ENCODE measurements at places on chromosomes 2 and 18.
A peak's percentile ranks its signal among the peaks of the same experiment; 100 is the strongest.

DNA sequence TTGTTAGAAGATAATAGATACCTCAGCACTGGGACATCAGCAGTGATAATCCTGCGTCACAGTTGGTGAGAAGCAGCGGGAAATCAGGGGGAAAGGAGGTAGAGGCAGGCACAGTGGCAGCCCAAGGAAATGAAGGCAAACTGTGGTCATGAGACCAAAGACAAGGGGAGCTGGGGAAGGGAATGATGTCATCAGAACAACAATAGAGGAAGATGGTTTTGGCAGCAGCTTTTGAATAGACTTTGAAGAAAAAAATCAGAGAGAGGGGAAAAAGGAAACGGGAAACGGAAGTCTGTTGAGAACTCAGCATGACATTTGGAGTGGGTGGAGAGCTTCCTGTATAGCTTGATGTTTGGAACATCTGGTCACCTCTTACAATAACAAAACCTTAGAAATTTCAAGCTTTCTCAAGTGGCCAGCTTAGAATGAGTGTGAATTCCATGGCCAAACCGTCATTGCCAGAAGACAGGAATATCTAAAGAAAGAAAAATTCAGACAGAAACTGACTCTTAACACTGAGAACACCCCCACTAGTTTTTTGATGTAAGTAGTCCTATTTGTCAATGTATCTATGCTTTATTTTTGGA, 18.4 kb upstream of the YES1 start:
- peak; percentile 48 for DNase-seq

- DNase-seq: no peak
These were observed 25.8 kb downstream of the TCF23 start for GRCh38 chr2:27174638-27175037.

GRCh38 chr2:205771666-205772065, 89.4 kb downstream of the NRP2 start:
- DNase-seq: no peak

DNA sequence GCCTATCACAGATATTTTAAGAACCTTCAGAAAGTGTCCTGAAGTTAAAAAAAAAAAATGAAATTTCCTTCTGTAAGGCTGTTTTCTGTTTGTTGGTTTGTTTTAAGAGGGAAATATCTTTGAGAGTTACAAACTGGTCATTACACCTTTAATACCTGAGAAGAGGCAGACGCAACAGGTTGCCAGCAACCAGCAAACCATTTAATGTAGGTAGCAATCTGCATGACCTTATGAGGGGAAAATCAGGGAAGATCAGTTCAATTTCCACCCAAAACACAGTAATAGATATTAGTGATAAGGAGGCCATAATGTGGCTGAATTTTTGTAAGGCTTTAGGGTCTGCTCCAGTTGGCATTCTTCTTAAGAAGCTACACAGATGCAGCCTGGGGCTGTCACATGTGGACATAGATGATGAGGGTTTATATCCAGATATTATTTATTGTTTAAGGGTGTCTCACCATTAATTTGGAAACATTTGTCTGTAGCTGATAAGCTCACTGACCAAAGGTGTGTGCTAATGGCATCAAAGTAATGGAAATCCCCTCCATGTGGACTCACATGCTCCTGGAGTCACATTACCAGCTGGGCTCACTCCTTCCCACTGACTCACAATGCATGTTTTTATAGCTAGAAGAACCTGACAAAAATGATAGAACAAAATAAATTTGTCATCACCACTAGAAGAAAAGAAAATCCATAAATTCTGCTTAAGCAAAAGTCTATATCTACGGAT, 83.5 kb upstream of the DTNA start:
- DNase-seq: no peak

- no peak for DNase-seq
These were observed 24.1 kb upstream of the TNS1 start for GRCh38 chr2:218026676-218027425.

DNA sequence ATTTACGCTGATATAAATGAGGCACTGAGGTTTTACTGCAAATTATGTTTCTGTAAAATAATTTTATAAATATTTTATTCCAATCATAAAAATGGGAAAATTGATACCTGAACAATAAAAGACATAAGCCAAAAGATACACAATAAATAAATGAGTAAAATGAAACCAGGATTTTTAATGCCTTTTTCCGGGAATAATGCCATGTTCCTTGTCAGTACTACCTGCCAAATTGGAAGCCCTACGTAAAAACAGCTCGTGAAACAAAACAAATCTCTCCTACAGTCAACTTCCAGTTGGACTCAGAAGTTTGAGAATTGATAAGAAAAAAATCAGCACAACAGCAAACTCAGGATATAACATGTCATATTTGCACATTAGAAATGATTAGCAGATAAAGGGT, 18.0 kb downstream of the GALNT3 start:
- no peak for DNase-seq

DNA sequence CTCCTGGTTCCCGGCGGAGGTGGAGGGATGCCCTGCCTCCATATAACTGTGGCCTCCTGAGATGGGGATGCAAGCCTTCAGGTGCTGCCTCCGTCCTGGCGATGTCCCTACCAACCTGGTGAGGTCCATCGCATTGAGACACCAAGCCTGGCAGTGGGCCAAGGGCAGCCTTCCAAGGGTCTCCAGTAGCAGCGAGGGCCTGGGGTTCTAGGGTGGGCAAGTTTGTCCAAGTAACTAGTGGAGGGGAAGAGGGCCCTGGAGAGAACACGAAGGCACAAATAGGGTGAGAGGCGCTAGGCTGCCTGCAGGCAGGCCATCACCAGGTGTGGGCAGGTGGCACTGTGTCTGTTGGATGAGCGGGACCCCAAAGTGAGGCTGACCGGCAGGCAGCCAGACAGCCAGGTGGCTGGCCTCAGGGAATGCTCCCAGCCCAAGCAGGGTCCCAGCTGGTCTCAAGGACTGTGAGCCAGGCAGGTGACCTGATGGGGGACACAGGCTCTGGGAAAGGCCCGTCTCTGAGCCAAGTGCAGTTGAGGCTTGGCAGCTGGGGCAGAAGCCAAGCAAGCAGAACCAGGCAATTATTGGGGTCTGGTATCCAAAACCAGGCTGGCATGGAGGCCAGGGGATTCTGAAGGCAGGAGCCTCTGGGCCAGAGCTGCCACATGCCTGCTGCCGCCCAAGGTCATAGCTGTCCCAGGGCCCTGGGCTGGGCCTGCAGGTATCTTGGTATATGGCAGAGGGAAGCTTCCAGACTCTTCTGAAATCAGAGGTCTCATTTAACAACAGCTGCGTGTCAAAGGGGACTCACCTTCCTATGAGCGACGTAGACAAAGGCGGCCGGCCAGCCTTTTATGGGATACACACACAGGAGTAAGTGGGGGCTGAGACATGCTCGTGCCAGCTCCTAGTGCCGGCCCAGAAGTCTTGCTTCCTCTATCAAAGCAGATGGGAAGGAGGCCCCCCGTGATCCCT, 23.4 kb downstream of the RAMP1 start:
- DNase-seq: no peak

DNA sequence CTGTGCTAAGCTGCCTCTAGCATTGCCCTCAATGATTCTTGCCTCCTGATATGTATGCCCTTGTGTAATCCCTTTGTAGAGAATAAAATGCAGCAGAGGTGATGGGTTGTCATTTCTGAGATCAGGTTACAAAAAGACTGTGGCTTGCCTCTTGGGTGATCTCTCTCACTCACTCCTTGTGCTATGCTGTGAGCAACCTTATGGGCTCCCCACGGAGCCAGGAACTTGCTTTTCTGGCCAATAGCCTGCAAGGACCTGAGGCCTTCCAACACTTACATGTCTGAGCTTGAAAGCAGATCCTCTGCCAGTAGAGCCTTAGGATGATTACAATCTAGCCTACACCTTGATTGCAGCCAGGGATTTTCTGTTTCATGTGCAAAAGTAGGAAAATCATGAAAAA, 123.1 kb upstream of the XIRP2 start:
- no peak for DNase-seq

- no peak for DNase-seq
These were observed 77.3 kb downstream of the FIGN start for GRCh38 chr2:163658556-163658955.

DNA sequence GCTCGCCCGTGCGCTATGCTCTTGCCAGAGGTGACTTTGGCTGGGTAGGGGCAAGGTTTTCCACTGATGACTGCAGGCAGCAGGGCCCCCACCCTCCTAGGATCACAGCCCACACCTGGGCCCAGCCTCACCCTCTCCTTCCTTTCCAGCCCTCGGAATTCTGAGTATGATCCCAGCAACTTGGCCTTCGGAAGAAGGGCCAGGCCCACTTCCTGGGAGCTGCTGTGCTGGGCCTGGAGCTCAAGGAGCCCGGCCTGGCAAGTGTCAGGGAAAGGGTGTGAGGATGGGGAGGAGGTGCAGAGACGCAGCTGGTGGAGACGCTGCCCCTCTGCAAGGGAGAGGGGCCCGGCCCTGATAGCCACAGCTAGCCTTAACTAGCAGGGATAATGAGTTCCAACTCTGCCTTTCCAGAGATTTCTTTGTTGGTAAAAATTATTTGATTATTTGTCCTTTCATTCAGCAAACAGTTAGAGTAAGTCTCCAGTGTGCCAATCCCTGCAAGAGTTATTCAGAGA, 1.7 kb upstream of the CNDP1 start:
- no peak for DNase-seq

DNA sequence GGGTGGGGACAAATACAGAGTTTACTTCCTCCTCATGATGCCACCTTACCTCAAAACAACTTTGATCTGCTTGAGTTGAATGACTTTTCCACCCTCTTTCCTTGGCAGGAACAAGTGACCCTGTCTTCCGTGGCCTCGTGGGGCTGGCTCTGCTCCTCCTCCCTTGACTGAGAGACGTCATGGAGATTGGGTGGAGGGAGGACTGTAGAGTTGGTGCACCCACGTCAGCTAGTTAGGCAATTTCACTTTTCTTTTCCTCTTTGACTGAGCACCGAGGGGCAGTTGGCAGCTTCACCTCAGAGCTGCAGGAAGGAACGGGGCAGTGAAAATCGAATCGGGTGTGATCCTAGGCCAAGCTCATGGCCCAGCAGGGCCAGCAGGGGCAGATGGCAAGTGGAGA, at the start of gene SP140:
Gene SP140, plus strand, starts transcription at position 251 of the 400 bp plus-strand sequence. Its CDS starts 109 bp downstream, at position 360.
- DNase-seq: peak; percentile 25

DNA sequence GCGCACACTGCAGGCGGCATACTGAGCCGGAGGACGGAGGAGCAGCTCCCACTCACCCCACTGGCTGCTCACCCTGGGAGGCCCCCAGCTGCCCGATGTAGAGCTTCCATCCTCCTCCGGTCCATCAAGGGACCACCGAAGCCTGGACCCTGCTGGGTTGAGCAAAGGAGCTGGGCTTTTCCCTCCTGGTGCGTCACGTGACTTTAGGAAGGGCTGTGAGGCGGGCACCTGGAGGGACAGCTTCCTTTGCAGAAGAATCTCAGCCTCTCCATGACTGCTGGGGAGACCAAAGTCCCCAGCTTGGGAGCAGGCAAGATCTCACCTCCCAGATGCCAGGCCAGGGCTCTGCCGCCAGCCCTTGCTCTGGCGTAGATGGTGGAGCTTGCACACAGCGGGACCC, 102.7 kb downstream of the TWIST2 start:
- DNase-seq: no peak
